ENCODE measurements at places on chromosomes 1 and 21. TPM values are rescaled to one million over a fixed set of nuclear protein-coding genes. Genes with fewer than 3 reads are reported as not detected.

The TFF2 gene
- not detected for total RNA-seq

The ELK4 gene
- total RNA-seq = 62.4 TPM

The KRTAP12-2 gene
- not detected for total RNA-seq

The OR2L2 gene
- not detected for total RNA-seq

The AVPR1B gene
- not detected for total RNA-seq

The LCE1D gene
- total RNA-seq = not detected

The TP73 gene
- 0.43 TPM for total RNA-seq

The E2F2 gene
- total RNA-seq = 33.8 TPM

The ILDR2 gene
- 9.1 TPM for total RNA-seq

The URB2 gene
- total RNA-seq = 9.5 TPM

The CXADR gene
- 0.27 TPM for total RNA-seq
